Activated CD4-positive, alpha-beta T cell treated with anti-CD3 and anti-CD28 coated beads, Interleukin-2, amount 10 ng/mL, durations not matched to agents 7 days and 5 days (primary cell): ENCODE measurements at places on chromosomes 13 and 19.
A peak's percentile ranks its signal among the peaks of the same experiment; 100 is the strongest.

DNA sequence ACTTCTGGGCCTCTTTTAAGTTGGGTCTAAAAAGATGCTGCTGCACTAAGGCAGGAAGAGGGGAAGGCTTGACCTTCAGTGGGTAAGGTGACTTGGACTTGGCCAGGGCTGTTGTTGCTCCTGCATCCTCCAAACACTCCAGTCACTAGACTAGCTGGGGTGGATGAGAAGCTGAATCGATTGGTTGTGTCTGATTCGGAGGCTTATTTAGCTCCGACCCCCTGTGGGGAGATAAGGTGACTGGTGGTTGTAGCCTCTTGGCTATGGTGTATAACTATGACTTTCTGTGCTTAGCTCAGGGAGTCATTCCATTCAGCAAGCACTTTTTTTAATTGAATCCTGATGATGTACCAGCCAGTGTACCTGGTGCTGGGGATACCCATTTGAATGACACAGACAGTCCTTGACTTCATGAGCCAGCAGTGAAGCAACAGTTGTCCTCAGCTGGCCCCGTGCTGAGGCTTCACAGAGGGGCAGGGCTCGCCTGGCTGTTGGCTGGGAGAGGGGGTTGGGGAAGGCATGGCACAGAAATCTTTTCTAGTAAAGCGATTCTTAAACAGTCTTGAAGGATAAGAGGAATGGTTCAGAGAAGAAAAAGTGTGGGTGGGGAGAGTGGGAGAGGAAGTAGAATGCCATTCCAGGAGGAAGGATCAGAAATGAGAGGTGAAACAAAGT lies 9.9 kb downstream of the PCDH8 start:
- no peak for DNase-seq

GRCh38 chr13:96900986-96901385 lies 93.3 kb downstream of the OXGR1 start:
- no peak for DNase-seq

DNA sequence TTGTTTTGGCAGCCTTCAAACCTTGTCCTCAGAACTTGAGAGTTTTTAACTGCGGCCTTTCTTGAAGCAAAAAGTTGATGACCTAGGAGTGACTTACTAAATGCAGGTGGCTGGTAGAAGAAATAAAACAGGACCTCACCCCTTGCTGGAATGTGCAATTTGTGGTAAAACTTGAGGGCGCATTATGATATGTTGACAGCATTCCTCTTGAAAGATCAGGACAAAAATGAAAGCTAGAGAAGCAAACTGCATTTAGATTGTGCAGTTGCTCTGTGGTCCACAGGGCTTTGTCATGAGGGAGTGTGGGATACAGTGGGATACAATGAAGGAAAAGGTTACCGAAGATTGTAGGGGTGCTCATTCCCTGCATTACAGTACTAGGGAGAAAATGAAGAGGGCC lies 504.2 kb downstream of the GPC6 start:
- no peak for DNase-seq

DNA sequence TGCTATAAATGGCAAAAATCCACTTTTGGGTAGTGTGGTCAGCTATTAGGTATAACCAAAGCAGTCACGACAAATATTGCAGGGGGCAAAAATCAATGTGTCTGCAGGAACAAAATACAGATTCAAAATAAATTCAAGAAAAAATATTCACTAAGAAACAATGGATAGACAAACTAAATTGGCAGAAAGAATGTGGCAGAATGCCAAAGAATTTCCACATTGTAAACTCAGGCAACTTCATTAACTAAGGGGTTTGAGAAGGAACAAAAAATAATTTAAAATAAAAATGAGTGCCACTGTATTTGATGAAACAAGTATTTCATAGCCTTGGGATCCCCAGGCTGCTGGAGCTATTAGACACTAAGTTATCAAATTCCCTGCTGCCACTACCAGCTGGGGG lies 193.1 kb downstream of the VWA8 start:
- DNase-seq = no peak

DNA sequence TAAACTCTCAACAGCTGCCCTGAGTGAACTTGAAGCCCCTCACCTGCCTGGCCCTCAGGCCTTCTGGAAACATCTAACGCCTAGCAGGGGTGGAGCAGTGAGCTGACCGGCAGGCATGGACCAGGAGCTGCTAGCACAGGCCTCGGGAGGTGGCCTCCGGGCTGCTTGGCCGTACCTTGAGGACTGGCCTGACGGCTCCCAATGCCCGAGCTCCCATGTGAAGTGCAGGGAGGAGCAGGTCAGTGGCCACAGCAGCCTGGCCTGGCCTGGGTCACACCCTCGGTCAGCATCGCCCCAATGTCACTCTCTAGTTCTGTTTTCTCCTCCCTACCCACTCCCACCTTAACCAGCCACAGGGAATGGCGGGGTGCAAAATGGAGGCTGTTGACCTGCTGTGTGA lies 19.0 kb downstream of the TSHZ3 start:
- DNase-seq = no peak

- peak; percentile 86 for DNase-seq
Measured at GRCh38 chr19:54231077-54231931, 8.5 kb upstream of the LILRB3 start.

- peak; percentile 17 for DNase-seq
Measured at GRCh38 chr19:46478356-46478986, 7.1 kb upstream of the PNMA8A start.

GRCh38 chr13:109175666-109176065 lies 546.3 kb downstream of the MYO16 start:
- DNase-seq = no peak

- no peak for DNase-seq
Measured at GRCh38 chr13:99367106-99367616, 60.0 kb upstream of the GPR183 start.

- DNase-seq = no peak
Measured at GRCh38 chr13:95195146-95195545, 106.1 kb downstream of the ABCC4 start.

GRCh38 chr13:102208347-102208746 lies 193.5 kb downstream of the FGF14 start:
- DNase-seq = no peak

- DNase-seq = no peak
Measured at GRCh38 chr13:107974409-107974808, 240.9 kb downstream of the LIG4 start.

DNA sequence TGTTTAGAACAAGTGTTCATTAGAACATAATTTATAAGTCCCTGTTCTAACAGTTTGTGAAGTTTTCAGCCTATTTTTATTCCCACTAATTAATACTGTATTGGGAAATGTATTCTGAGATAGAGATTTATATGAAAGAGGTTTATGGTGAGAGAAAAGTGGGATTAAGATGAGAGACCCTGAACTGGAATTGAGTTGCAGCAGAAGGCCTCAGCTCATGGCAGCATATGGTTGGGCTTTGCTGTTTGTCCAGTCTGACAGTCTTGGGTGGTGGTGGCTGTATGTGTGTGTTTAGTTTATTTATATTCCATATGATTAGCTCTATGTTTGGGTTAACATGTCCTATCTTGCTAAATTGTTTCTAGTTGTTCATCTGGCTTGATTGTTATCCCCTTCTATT lies 575.1 kb downstream of the SLITRK5 start:
- DNase-seq = no peak
